ENCODE measurements at places on chromosomes 5 and 9.

DNA sequence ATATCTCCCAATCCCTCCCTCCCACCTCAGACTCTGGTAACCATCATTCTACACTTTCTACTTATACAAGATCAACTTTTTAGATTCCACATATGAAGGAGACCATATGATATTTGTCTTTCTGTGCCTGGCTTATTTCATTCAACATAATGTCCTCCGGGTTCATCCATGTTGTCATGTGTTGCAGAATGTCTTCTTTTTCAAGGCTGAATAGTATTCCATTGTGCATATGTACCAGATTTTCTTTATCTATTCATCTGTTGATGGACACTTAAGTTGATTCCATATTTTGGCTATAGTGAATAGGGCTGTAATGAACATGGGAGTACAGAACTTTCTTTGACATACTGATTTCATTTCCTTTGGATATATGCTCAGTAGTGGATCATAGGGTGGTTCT is 78.9 kb upstream of the MAP1B start:
- DNase-seq, result no peak

- DNase-seq, result no peak
Observed at GRCh38 chr9:121952611-121953010, 140.5 kb downstream of the TTLL11 start.

GRCh38 chr5:4028384-4028783 is 432.8 kb downstream of the IRX1 start:
- DNase-seq, result no peak

- DNase-seq, result no peak
Observed at GRCh38 chr9:75615284-75615683, 275.2 kb upstream of the PCSK5 start.

DNA sequence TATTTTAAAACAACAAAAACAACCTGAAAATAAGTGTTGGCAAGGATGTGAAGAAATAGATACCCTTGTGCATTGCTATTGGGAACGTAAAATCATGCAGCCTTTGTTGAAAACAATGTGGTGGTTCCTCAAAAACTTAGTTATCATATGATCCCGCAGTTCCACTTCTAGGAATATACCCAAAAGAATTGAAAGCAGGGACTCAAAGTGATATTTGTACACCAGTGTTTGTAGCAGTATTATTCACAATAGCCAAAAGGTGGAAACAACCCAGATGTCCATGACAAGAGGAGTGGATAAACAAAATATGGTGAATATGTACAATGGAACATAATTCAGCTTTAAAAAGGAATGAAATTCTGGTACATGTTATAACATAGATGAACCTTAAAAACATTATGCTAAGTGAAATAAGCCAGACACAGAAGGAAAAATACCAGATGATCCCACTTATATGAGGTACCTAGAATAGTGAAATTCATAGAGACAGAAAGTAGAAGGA is 29.0 kb downstream of the IRF1 start:
- no peak for DNase-seq

GRCh38 chr9:106305428-106306133 is 557.4 kb upstream of the ZNF462 start:
- no peak for DNase-seq
